ENCODE measurements at places on chromosomes 3 and 15.
A peak's percentile ranks its signal among the peaks of the same experiment; 100 is the strongest.

GRCh38 chr15:27885201-27885600 is 213.9 kb downstream of the OCA2 start:
- no peak for DNase-seq

- no peak for DNase-seq
These were observed at the start of gene EPB42 for GRCh38 chr15:43220991-43221403. EPB42 (minus strand) TSS chr15:43221018; CDS start chr15:43220825, 193 bp downstream.

GRCh38 chr3:59321881-59322540 is 272.2 kb upstream of the CFAP20DC start:
- DNase-seq, result no peak

- DNase-seq, result peak; percentile 10
These were observed at the start of gene HDGFL3 for GRCh38 chr15:83207660-83208366. HDGFL3 (minus strand) TSS chr15:83207823; CDS start chr15:83207414, 409 bp downstream.

- no peak for DNase-seq
These were observed 51.1 kb downstream of the PARP15 start for GRCh38 chr3:122628567-122628966.

GRCh38 chr3:75140904-75141615 is 523.1 kb upstream of the FRG2C start:
- no peak for DNase-seq

GRCh38 chr15:43851251-43851650 is 24.4 kb downstream of the WDR76 start:
- no peak for DNase-seq

DNA sequence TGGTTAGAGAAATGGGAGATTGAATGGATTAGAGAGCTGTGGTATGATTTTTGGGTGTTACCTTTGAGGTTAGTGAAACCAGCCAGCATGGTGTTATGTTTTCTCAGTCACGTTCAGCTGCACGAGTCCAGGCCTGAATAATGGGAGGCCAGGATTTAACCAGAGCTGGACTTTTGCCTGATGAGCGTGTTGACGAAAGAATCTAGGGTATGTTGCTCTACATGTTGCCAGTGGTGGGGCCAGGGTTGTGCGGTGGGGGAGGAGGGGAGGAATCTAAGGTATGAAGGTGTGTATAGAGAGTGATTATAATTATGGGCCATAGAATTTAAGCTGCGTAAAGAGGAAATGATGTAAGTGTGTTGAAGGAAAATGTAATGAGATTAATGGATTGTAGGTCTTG is 22.8 kb downstream of the MINDY2 start:
- DNase-seq, result no peak

DNA sequence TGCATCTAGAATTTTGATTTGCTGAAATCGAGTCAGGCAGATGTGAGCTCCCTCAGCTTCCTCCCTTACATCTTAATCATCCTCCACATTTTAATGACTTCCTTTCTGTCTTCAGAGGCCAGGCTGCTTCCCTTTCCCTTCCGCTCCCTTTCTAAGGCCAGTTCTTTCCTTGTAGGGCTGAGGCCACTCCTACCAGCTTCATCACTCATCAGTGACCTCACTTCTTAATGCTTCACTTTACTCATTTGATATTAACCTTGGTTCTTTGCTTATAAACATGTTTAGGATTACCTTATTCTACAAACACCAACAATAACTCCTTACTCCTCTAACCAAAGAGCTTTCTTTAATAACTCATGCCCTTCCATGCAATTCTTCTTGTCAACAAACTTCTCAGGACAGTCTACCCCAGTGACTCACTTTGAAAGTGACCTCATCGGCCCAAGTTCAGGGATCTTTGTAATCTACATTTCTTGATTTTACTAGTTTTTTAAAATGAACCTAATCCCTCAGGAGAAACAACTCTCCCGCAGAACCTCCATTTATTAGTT is 23.9 kb downstream of the ILDR1 start:
- peak; percentile 71 for DNase-seq

DNA sequence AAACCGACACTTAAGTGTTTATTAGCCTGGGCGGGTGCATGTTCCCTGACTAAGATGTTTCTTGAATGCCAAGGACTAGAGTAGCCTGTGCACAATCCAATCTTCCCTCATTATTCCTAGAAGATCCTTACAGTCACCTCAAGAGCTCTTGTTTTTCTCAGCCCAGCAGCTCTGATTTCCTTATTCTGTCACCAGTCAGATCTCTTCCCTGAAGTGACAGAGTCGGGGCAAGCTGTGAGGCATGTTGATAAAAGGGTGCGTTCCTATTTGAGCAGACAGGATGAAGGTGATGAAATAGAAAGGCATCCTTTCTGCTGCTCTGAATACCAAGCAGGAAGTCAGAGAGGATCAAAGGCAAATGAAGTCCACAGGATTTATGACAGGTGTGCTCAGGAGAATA is 125.6 kb upstream of the MCTP2 start:
- DNase-seq, result no peak

All from HL-60 (cell line).